Sciatic nerve (tissue), 2 donors: ENCODE measurements at places on chromosomes 7 and 10.

- peak; percentile 69 for DNase-seq
Observed at GRCh38 chr7:99997545-99998137, 17.8 kb upstream of the ZKSCAN1 start.

GRCh38 chr7:73606801-73607691, 17.3 kb downstream of the MLXIPL start:
- peak; percentile 77 for DNase-seq

DNA sequence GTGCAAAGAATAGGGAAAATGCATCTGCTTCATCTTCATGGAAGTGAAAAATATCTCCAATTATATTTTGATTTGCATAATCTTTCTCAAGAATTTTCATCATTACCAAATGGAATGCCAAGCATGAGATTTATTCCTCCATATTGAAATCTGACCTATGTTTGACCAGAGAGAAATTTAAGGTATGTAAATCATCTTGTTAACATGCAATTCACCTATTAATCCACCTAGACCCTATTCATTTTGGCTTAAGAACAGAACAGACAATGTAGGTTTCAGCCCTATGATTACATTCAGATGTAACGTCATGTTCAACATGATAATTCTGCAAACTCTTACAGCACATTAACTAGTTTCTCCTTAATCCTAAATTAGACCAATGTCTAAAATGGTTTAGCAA, 30.8 kb upstream of the TMEM140 start:
- DNase-seq = no peak

- DNase-seq = no peak
Observed at GRCh38 chr7:42843205-42843800, 68.6 kb downstream of the C7orf25 start.

DNA sequence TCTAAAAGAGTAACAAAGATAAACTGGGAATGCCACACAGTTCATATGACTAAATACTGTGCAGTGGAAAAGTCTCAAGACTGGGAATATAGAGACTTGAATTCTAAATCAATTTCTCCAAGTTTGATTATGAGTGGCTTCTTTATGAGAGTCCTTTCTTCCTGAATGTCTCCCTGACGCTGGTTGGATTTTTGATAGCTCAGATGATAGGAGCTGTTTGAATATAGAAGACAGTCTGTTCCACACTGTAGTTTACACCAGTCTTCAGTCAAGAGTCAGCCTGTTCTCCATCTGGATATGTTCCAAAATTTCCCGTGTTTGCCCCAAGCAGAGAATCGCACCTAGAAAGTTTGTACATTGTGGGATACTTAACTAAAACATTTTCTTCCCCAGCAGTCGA, 173.7 kb downstream of the LRMDA start:
- no peak for DNase-seq

DNA sequence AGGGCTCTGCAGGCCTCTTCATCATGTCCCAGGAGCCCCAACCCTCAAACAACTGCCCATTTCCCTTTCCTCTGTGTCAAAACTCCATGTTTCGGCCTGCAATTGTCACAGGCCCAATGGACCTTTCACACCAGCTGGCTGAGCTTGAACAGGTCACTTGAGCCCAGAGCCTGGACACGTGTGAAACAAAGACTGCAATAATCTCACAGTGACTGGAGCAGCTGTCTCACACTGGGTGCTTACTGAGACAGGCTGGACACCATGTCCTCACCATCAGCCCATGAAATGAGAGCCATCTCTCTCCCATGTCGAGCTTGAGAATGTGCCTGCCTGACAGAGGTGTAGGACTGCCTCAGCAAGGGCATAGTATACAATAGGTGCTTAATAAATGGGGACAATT, 19.5 kb upstream of the EIF5AL1 start:
- no peak for DNase-seq

DNA sequence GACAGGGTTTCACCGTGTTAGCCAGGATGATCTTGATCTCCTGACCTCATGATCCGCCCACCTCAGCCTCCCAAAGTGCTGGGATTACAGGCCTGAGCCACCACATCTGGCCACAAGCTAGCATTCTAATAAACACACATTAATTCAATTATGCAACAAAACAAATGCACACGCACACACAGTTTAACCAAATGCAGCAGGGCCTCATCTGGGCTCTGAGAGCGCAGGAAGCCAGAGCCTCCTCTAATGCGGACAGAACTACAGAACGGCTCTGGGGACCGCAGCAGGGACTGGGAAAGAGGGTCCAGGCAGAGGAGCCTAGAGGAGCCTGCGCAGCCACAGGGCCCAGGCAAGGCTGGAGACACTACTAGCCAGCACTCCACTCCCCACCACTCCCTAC, 3.8 kb downstream of the MAD1L1 start:
- DNase-seq = no peak

GRCh38 chr7:87628780-87629569, 777 bp downstream of the RUNDC3B start:
- peak; percentile 59 for DNase-seq

DNA sequence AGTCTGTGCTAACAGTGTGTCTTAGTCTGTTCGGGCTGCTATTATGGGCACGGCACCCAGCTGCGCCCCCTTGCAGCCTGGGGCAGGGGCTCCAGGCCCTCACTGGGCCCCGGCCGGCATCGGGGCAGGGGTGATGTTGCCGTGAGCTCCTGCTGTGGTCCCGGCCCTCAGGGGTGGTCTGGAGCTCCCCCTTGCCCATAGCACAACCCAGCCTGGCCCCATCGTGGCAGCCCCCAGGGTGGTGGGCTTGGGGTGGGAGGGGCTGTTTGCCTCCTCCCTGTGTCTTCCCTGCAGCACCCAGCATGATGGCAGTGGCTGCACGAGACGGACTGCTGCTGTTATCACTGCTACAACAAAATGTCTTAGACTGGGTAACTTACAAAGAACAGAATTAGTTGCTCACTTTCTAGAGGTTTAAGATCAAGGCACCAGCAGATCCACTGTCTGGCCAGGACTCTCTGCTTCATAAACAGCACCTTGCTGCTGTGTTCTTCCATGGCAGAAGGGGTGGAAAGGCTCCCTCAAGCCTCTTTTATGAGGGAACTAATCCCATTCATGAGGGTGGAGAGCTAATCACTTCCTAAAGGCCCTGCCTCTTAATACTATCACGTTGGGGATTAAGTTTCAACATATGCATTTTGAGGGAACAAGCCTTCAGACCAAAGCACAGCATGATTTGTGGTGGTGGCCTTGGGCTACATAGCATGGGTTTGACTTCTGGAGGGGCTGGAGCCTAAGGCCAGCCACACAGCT, 149.5 kb downstream of the SEC23IP start:
- DNase-seq = no peak

- no peak for DNase-seq
Observed at GRCh38 chr7:41189866-41190265, 513.0 kb downstream of the INHBA start.

- DNase-seq = no peak
Observed at GRCh38 chr7:561631-562373, 42.2 kb upstream of the PDGFA start.

DNA sequence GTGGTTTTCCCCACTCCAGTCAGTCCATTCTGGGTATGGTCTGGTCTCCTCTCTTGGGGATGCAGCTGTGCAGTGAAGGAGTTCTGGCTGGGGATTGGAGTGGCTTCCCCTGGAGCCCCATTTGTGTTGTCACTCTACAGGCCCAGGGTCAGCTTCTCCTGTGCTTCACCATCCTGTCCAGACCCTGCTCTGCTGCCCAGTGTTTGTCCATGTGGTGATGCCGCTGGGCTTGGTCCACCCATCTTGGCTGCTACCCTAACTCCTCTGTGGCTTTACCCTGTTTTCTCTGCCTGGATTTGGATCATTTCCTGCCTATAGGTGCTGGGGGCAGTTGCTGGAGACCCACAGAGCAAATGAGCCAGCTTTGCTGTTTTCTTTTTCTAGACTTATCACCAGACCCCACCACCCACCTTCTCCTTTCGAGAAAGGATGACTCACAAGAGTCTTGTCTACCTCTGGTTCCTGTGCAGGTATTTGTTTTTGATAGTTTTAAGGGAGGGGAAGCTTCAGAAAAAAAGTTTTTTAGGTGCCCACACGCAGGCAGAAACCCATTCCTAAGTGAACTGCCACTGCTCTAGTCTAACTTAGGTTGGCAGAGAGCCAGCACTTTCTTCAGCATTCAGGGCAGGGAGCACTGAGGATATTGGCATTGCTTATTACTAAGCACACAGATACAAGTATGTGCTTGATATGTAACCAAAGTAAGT, 8.5 kb downstream of the ZDHHC16 start:
- DNase-seq = peak; percentile 46

GRCh38 chr10:68074775-68075549, at the start of gene HERC4:
TSS of gene HERC4 (minus strand) at chr10:68075283. CDS start at chr10:68073108, 2,175 bp downstream.
- DNase-seq = peak; percentile 97
